ENCODE measurements at places on chromosomes 5 and 9. TPM values are rescaled to one million over a fixed set of nuclear protein-coding genes. Genes with fewer than 3 reads are reported as not detected.

Gene C5orf46
- total RNA-seq = 10.0 TPM

DNA sequence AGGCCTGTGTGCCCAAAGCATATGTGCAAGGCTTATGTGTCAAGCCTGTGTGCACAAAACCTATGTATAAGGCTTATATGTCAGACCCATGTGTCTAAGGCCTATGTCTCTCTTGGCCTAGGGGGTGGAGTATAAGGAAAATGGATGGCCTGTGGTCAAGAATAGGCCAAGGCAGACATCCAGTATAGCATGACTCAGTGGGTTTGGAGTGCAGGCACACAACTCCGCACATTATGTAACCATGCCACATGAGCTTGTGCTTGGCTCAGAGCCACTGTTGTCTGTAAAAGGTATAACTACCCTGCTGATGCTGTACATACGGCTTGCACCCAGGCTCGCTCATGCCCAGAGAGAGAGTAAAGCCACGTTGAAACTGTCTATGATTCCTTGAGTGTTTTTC is 626.4 kb upstream of the NUDT12 start:
- peak; percentile 87 for DNase-seq

DNA sequence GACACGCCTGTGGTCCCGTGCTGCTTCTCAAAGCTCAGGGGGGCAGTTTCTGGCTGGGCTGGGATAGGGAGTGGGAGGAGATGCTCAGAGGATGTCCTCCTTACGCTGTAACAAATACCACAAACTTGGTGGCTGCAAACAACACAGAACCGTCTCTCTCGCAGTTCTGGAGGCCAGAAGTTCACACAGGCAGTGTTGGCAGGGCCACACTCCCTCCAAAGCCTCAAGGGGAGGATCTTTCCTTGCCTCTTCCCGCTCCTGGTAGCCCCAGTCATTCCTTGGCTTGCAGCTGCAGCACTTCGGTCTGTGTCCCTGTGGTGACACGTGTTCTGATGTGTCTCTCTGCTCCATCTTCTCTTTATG is 10.4 kb upstream of the ORM1 start:
- DNase-seq = peak; percentile 32

DNA sequence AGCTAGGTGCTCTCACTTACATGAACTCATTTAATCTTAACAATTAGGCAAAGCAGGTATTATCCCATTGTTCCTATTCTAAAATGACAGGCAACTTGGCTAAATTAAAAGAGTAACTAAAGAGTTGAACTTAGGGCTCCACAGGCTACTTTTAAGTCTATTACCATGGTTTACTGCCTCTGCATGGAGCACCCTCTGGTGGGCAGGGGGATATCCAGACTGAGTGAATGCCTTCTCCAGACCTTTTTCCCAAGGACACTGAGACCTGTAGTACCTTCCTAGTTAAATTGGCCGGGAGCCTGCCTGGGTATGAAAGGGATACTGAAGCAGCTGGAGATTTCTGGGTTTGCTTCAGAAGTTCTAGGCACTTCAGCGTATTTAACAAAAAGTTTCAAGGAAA is 238.1 kb downstream of the ELAVL2 start:
- DNase-seq = no peak

GRCh38 chr5:73793911-73794310 is 167.9 kb downstream of the ARHGEF28 start:
- peak; percentile 33 for DNase-seq

DNA sequence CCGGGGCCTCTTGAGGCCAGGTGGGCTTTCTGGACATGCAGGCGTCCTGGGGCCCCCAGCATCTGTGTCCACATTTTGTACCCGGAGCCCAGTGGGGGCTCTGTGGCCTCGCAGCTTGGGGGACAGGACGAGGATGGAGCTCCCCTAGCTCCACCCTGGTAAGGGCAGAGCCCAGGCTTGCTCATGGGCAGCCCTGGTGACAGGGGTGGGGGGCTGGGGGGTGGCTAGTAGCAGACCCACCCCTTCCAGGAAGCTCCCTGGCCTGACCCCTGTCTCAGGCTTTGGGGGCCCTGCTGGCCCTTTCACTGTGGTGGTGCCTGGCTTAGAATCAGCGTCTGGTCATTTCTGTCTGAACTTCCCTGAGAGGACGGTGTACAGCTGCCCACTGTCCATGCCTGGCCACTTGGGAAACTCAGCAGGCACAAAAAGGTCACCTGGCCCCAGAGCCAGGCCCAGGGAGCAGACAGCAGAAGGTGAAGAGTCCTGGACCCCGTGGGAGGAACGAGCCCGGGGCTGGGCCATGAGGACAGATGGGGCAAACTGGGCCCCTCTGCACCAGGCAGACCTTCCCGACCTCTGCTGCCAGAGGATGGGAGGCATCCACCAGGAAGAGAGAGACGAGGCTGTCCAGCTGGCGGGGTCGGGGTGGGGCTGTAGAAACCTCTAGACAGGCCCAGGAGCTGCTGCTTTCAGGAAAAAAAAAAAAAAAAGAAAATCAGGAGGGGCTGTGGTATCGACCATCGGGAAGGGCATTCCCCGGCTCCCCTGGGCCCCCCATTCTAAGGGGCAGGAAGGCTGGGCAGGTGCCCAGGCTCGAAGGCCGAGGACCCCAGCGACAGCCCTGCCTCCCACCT is 52.8 kb downstream of the EXD3 start:
- DNase-seq = no peak

DNA sequence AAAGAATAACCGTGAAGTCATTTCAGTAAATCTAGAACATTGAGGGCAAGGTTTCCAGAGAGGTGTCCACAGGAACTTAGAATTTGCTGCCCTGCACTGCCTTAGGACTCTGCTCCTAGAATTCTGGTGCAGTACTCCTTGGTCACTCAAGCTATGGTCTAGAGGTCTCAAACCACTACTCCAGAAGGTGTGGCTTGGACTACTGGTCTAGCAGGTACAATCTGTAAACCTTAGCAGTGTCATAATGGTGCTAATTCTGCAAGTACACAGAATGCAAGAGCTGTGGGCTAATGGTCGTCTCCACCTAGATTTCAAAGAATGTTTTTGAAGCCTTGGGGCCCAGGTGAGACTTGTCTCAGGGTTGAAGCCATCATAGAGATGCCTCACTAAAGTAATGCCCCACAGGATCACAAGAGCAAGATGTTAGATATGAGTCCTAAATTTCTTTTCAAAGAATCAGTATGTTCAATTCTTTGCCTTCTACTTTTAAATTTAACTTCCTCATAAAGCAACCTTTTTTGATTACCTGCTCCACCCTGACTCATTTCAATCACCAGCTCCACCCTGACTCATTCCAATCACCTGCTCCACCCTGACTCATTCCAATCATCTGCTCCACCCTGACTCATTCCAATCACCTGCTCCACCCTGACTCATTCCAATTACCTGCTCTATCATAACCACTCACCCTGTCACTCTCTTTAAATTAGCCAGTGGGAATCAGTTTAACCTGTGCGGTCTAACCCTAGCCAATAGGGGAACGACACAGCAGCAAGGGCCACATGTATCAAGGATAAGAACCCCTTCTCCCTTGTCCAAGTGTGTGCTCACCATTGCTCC is 1111.8 kb upstream of the ACO1 start:
- DNase-seq = peak; percentile 3

DNA sequence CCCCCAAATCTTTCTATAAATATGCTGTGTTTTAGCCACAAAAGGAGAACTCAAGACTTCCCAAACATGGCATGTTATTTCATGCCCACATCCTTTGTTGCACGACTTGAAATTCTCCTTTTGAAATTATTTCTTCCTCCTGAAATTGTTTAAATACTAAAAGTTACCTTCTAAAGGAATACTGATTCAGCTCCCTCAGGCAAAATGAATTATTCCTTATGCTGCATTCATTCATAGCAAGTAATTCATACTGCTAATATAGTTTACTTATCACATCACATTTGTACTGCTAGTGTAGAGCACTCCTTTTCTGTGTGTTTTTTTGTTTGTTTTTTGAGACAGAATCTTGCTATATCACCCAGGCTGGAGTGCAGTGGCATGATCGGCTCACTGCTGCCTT is 45.7 kb downstream of the BHMT start:
- DNase-seq = no peak

Gene ACOT12
- not detected for total RNA-seq

Gene MARCHF3
- total RNA-seq = 4.9 TPM

- peak; percentile 36 for DNase-seq
These were observed 213.5 kb downstream of the PJA2 start for GRCh38 chr5:109196087-109196822.

Gene TIFAB
- total RNA-seq = not detected

DNA sequence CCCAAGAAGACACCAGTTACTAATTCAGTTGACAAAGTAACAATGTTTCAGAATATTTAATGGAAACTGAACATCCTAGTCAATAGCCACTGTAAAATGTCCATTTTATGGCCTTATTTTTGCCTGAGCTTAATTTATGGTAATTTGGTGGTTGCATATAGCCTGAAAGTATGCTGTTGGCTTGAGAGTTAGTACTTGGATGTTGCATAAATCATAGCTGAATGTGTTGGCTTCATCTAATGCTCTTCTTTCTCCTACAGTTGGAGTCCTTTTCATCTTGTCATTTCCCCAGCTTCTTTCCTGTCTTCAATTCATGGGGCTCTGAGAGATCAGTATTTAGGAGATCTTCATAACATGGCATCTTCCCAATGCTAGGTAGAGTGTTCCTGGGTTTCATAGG is 164.6 kb downstream of the MAT2B start:
- no peak for DNase-seq

- DNase-seq = no peak
These were observed 49.5 kb downstream of the SEMA4D start for GRCh38 chr9:89448381-89448780.

Gene MAP1B
- 200 TPM for total RNA-seq

Gene CMYA5
- total RNA-seq = 0.05 TPM

DNA sequence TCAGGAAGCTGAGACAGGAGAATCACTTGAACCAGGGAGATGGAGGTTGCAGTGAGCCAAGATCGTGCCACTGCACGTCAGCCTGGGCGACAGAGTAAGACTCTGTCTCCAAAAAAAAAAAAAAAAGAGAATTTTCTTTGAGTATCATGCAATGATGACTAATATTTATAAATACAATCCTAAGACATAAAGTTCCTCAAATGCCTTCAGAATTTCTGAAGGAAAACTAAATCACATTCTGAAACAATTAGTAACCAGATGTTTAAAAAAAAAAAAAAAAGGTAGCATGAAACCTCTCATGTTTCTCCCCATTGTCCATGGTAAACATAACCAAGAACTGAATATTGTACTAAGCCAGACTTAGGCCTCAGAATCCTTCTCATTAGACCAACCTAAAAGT is 23.1 kb downstream of the MLLT3 start:
- peak; percentile 19 for DNase-seq

Gene LCN15
- total RNA-seq = not detected

DNA sequence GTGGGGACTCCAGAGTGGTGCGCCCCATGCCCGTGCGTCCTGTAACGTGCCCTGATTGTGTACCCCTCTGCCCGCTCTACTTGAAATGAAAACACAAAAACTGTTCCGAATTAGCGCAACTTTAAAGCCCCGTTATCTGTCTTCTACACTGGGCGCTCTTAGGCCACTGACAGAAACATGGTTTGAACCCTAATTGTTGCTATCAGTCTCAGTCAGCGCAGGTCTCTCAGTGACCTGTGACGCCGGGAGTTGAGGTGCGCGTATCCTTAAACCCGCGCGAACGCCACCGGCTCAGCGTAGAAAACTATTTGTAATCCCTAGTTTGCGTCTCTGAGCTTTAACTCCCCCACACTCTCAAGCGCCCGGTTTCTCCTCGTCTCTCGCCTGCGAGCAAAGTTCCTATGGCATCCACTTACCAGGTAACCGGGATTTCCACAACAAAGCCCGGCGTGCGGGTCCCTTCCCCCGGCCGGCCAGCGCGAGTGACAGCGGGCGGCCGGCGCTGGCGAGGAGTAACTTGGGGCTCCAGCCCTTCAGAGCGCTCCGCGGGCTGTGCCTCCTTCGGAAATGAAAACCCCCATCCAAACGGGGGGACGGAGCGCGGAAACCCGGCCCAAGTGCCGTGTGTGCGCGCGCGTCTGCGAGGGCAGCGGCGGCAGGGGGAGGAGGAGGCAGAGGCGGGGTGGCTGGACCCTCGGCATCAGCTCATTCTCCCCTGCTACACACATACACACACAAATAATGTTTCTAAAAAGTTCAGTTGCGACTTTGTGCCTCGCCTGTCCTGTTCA is 668 bp downstream of the GLIS3 start:
- DNase-seq = peak; percentile 70

Gene C9orf40
- 21.6 TPM for total RNA-seq

- DNase-seq = peak; percentile 81
These were observed 1.2 kb upstream of the GCNT4 start for GRCh38 chr5:75053304-75054133.

Gene DMAC1
- 12.2 TPM for total RNA-seq

GRCh38 chr5:130227699-130228098 is 323.4 kb downstream of the CHSY3 start:
- no peak for DNase-seq

- DNase-seq = no peak
These were observed 254.6 kb downstream of the EDIL3 start for GRCh38 chr5:84130006-84130580.

DNA sequence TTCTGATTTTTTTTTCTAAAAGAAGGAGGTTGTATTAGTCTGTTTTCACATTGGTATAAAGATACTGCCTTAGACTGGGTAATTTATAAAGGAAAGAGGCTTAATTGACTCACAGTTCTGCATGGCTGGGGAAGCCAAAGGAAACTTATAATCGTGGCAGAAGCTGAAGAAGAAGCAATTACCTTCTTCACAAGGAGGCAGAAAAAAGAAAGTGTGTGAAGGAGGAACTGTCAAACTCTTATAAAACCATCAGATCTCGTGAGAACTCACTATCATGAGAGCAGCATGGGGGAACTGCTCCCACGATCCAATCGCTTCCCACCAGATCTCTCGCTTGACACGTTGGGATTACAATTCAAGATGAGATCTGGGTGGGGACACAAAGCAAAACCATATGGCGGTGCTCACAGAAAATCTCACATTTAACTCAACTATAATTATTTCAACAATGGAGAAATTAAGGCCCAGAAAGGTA is 27.1 kb downstream of the DPYSL3 start:
- peak; percentile 30 for DNase-seq

GRCh38 chr5:109408991-109409843 is 557 bp downstream of the PJA2 start:
- peak; percentile 77 for DNase-seq

- no peak for DNase-seq
These were observed 17.6 kb upstream of the HRH2 start for GRCh38 chr5:175640106-175640775.

GRCh38 chr5:23352446-23352845 is 155.0 kb upstream of the PRDM9 start:
- no peak for DNase-seq

GRCh38 chr9:35831040-35831439 is 2.0 kb downstream of the TMEM8B start:
- DNase-seq = no peak

- DNase-seq = no peak
These were observed 84.8 kb downstream of the PDE6A start for GRCh38 chr5:149859746-149860145.

DNA sequence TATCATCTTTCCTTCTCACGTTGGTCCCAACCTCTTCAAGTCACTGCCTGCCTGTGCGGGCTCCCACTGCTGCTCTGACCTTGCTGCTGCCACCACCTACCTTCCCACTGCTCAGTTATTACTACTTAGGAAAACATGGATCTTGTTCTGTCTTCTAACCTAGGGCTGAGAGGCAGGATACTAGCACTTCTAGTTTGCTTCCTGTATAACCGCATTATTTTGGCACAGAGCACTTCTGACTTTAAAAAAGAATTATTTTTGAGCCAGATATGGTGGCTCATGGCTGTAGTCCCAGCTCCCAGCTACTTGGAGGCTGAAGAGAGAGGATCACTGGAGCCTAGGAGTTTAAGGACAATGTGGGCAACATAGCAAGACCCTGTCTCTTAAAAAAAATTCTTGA is 135.4 kb upstream of the GNA14 start:
- no peak for DNase-seq

- peak; percentile 58 for DNase-seq
These were observed 20.0 kb downstream of the JMY start for GRCh38 chr5:79255786-79256557.

Data from M059J (cell line).